ENCODE measurements at places on chromosomes 5 and 9. TPM values are rescaled to one million over a fixed set of nuclear protein-coding genes. Genes with fewer than 3 reads are reported as not detected.

DNA sequence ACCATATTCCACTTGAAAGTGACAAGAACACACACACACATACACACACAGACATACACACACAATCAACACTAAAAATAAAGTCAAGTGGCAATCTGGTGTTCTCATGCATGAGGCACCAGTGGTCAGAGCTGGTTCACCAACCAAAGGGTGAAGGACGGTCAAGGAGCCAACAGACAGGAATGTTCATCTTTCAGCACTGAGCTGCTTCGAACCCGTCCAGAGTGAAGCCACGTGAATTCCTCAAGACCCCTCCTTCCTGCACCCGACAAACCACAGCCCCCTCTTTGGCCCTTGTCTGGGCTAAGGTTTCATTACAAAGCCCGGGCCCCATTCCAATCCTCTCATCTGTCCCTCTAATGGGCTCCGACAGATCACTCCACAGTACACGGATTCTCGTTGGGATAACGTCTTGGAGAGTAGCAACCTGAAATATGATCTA is 84.5 kb upstream of the SMIM23 start:
- no peaks in the 10 kb centered on the region for H3K4me1 ChIP-seq
- H3K27ac ChIP-seq, result no peak overlapping the region
- no peak overlapping the region for H3K4me3 ChIP-seq

- no peak overlapping the region for H3K4me3 ChIP-seq
- H3K27ac ChIP-seq, result no peak overlapping the region
- no peaks in the 10 kb centered on the region for H3K4me1 ChIP-seq
- DNase-seq, result no peak
- H3K36me3 ChIP-seq, result no peaks in the 10 kb centered on the region
Observed at GRCh38 chr5:74409712-74410111, 230.8 kb downstream of the ENC1 start.

Gene CTXN3
- total RNA-seq, result not detected

Gene PHYHD1
- 0.21 TPM for total RNA-seq

DNA sequence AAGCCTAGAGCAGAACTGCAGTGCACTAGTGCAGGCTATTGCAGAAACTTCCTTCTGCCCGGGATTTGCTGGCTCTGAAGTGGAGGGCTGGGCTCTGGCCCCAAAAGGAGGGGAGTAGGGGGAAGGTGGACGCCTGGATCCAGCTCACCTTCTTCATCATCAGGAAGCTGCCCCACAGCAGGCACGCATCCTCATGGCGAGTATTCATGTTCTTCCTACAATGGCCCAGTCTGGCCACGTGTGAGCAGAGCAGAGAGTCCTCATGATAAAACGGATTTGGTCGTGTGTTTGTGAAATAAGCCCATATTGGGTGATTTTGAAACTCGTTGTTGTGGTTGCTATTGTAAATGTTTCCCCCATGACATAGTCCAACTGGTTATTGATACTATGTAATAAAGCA is 8.2 kb upstream of the GLIPR2 start:
- peaks cover 17% of the 10 kb centered on the region for H3K4me1 ChIP-seq
- DNase-seq, result no peak
- H3K27me3 ChIP-seq, result no peaks in the 10 kb centered on the region

Gene SGCD
- not detected for total RNA-seq

GRCh38 chr5:115459855-115460341 is 84.7 kb downstream of the FEM1C start:
- H3K36me3 ChIP-seq, result no peaks in the 10 kb centered on the region
- no peak overlapping the region for H3K27ac ChIP-seq
- no peak for DNase-seq
- H3K4me3 ChIP-seq, result no peak overlapping the region
- peaks cover 30% of the 10 kb centered on the region for H3K27me3 ChIP-seq

Measured in activated CD4-positive, alpha-beta T cell treated with anti-CD3 and anti-CD28 coated beads for 36 hours (primary cell).